ENCODE measurements at places on chromosomes 12 and 14.

- DNase-seq, result no peak
Measured at GRCh38 chr12:129966146-129966995, 62.5 kb upstream of the TMEM132D start.

DNA sequence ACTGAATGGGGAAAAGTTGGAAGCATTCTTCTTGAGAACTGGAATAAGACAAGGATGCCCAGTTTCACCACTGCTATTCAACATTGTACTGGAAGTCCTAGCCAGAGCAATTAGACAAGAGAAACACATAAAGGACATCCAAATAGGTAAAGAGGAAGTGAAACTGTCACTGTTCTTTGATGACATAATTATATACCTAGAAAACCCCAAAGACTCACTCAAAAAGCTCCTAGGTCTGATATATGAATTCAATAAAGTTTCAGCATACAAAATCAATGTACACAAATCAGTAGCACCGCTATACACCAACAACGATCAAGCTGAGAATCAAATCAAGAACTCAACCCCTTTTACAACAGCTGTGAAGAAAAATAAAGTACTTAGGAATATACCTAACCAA is 157.3 kb upstream of the DDHD1 start:
- DNase-seq, result no peak

DNA sequence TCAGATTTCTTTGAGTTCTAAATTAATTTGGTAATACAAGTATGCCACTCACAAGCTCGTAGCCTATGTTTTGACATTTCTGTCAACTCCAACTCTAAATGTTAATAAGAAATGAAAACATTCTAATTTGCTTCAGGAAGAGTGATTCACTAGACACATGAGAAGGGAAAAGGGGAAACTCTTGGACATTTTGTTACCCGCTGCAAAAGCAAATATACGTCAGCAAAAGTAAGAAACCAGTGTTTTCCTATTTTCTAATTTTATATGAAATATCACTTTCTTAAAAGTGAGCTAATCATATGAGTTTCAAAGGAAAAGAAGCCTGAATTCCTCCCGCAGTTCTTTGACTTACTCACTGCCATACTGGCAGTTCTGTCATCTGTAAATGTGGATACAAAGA is 162.3 kb downstream of the GRIP1 start:
- DNase-seq, result no peak

- DNase-seq, result peak; percentile 88
Measured at GRCh38 chr12:46702581-46703344, 123.0 kb downstream of the SLC38A4 start.

DNA sequence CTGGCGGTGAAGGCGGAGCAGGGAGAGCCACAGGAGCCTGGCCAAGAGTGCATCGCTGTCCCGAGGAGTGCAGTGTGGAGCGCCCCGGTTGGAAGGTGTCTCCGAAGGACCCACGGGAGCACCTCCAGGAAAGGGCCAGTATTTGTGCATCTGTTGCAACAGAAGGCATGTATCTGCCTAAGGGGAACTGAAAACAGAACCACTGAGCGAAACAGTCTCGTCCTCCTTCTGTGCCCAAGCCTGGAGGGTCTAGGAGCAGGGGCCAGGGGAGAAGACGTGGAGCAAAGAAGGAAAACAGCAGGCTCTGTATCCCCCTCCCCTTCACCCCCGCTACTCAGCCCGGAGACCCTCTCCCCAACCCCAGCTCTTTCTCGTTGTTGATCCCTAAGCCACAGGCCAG is 5.3 kb upstream of the LRRC10 start:
- DNase-seq, result no peak
